ENCODE measurements at places on chromosomes 16 and 17.

DNA sequence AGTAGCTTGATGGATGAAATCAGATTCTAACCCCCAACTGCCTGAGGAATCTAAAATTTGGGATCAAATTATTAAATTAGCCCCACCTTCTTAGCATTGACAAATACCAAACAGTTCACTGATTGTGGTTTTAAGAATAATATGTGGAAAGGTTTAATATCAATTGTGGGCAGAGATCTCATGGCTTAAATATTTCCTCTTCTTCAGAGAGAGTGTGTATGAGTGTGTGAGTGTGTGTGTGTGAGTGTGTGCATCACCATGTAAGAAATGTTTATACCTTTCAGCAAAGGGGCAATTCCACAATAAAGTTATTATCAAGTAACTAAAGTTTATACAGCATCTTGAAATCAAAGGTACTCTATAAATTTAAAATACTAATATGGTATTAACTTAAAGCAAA lies 3.2 kb downstream of the SMURF2 start:
- no peak for DNase-seq

- DNase-seq, result no peak
These were observed 133.3 kb downstream of the CA10 start for GRCh38 chr17:52025236-52025635.

GRCh38 chr16:66660422-66661209 lies 35.9 kb downstream of the CMTM4 start:
- peak; percentile 44 for DNase-seq

GRCh38 chr17:70055000-70055399 lies 20.0 kb upstream of the KCNJ16 start:
- no peak for DNase-seq

GRCh38 chr16:65120831-65121721 lies 787 bp downstream of the CDH11 start:
- no peak for DNase-seq
